Kidney (tissue), 22 donors: ENCODE measurements at places on chromosomes 1 and 21. TPM values are rescaled to one million over a fixed set of nuclear protein-coding genes. Genes with fewer than 3 reads are reported as not detected.

SH2D5 gene
- polyA plus RNA-seq = 0.19 TPM

SYTL1 gene
- 5.9 TPM for polyA plus RNA-seq

PHTF1 gene
- polyA plus RNA-seq = 14.7 TPM

GJB3 gene
- not detected for polyA plus RNA-seq

L1TD1 gene
- polyA plus RNA-seq = not detected

GPR153 gene
- 1.1 TPM for polyA plus RNA-seq

CRNN gene
- polyA plus RNA-seq = not detected

LENEP gene
- not detected for polyA plus RNA-seq
